ENCODE measurements at places on chromosomes 16 and 17. TPM values are rescaled to one million over a fixed set of nuclear protein-coding genes. Genes with fewer than 3 reads are reported as not detected.

- H3K4me3 ChIP-seq = no peak overlapping the region
- H3K36me3 ChIP-seq = no peaks in the 10 kb centered on the region
- no peaks in the 10 kb centered on the region for H3K4me1 ChIP-seq
- no peak for DNase-seq
- H3K27me3 ChIP-seq = peaks cover 15% of the 10 kb centered on the region
Observed at GRCh38 chr16:20042848-20043247, 30.8 kb downstream of the GPR139 start.

CLN3 gene
- total RNA-seq = 6.9 TPM

MYH1 gene
- total RNA-seq = not detected

DNA sequence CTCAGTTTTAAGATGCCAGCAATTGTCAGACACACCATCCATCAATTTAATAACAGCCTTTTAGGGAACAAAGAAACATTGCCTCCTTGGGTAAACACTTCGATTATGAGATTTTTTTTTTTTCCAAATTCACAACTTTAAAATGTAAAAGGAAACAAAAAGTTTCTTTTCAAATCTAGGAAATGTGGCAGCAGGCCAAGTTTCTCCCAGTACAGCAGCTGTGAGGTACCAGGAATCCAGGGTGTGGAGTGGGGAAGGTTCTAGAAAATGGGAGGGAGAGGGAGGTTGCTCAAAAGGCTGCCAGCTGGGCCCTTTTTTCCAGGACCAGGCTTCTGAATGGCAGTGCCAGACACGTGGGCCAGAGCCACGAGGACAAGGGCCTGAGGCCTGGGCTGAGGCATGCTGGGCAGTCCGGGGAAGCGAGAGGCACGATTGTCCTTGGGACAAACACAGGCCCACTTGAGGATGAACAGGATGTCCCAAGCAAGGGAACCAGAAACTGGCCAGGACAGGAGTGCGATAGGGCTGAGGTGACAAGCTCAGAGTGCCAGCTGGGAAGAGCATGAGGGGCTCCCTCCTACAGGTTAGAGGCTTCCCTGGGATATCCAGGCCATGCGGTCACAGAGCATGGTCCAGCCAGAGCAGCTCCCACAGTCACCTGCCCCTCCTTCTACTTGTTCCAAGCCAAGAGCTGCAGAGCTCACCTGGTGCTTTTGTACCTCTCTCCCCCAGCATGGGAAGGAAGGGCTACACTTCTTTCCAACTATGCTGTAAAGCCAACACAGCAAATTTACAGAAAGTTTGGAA is 215.1 kb downstream of the KATNIP start:
- no peaks in the 10 kb centered on the region for H3K27me3 ChIP-seq
- peaks cover 9% of the 10 kb centered on the region for H3K36me3 ChIP-seq
- no peak overlapping the region for H3K27ac ChIP-seq
- no peak overlapping the region for H3K4me3 ChIP-seq
- no peak for DNase-seq
- H3K4me1 ChIP-seq = peaks cover 31% of the 10 kb centered on the region

TBC1D3C gene
- not detected for total RNA-seq
